Upper lobe of right lung (tissue), 1 donor: ENCODE measurements at places on chromosomes 13 and 19. TPM values are rescaled to one million over a fixed set of nuclear protein-coding genes. Genes with fewer than 3 reads are reported as not detected.

- DNase-seq, result no peak
Observed at GRCh38 chr19:7918615-7919421, 1.3 kb upstream of the SNAPC2 start.

DNA sequence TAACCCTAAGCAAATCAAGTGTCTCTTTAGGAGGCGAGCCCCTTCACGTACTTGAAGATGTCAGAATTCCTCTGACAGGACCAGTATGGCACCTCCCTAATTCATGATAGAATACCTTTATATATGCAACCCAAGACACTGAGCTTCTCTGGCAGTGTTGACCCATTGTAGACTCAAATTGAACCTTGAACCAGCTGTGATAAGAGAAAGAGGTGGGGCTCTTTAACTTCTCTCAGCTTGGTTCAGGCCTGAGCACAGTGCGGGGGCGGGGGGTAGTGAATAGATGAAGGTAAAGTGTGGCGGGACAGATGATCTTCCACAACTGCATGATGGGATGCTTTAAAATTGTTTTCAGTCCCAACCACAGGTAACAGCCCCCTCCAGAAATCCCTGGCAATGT lies 12.1 kb downstream of the MBNL2 start:
- no peak for DNase-seq

DNA sequence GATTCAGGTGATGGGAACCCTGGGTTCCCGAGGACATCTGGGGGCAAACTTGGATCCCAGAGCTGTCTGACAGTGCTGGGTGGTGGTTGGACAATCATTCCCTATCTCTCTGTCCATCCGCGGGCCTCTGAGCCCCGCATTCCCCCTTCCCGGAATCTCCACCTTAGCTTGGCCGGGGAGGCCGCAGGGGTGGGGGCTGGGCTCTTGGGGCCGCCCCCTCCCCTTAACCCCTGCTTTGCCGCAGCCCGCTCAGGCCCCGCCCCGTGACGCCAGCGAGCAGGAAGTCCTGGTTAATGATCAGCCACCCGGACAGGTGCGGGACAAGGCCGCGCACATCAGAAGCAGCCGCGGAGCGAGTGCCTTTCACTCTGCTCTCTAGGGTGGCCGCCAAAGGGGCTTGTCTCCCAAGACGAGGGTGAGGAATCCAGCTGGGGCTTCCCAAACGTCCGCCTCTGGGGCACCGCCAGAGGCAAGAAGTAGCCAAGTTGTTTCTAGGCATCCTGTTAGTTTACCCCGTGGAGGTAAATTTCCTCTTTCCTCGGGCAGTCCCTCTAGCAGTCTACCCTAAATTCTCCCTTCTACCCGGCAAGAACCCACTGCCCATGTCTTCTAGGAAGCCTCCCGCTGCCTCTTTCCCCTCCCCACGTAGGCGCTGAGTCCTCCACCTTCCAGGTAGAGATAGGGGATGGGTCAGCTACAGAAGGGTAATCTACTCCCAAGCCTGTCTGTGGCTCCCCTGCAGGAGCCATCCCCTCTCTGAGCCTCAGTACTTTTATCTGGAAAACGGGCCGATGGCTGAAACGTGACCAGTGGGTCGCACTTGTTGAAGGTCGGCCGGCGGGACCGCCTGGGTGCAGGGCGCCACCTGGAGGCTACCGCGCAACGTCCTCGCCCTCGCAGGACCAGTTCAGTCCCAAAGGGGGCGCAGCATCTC lies 3.0 kb downstream of the IRF2BP1 start:
- DNase-seq, result peak; percentile 91

GRCh38 chr19:39917561-39918182 lies 16.8 kb downstream of the FCGBP start:
- DNase-seq, result peak; percentile 37

DNA sequence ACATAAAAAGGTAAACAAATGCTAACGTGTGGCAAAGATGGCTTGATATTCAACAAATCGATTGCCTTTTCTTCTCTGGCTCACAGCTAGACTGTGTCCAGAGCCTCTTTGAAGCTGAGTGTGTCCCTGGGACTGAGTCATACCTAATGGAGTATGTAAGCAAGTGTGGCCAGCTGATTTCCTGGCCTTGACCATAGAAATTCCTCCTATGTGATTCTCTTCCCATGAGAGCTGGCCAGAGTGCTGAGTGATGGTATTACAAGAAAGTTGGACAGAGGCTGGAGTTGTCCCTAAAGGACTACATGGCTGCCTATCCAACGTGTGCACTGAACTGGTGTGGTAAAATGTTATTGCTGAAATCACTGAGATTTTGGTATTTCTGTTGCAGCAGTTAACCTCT lies 320.1 kb upstream of the SLC10A2 start:
- no peak for DNase-seq

- DNase-seq, result no peak
Observed at GRCh38 chr13:51914137-51914493, 52.3 kb downstream of the CCDC70 start.

DNA sequence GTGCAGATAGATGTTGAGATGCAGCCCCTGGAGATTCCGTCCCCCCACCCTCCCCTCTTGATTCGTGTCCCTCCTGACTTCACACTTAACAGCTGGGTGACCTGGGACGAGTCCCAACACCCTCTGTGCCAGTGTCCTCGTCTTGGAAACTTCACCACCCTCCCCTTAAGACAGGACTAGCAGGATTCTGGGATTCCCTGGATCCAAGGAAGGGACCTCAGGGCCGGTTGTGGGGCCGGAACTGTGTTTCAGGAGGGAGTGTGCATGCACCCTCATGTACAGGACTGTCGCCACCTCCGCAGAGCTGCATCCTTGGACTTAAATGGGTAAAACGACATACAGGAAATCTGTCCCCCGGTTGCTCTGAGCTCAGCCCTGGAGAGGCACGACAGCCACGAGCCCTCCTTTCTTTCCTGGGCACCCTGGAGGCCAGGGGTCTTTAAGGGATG lies 990 bp downstream of the MYO9B start:
- DNase-seq, result no peak

Gene TEX26
- not detected for total RNA-seq

Gene SEMA6B
- 20.3 TPM for total RNA-seq

DNA sequence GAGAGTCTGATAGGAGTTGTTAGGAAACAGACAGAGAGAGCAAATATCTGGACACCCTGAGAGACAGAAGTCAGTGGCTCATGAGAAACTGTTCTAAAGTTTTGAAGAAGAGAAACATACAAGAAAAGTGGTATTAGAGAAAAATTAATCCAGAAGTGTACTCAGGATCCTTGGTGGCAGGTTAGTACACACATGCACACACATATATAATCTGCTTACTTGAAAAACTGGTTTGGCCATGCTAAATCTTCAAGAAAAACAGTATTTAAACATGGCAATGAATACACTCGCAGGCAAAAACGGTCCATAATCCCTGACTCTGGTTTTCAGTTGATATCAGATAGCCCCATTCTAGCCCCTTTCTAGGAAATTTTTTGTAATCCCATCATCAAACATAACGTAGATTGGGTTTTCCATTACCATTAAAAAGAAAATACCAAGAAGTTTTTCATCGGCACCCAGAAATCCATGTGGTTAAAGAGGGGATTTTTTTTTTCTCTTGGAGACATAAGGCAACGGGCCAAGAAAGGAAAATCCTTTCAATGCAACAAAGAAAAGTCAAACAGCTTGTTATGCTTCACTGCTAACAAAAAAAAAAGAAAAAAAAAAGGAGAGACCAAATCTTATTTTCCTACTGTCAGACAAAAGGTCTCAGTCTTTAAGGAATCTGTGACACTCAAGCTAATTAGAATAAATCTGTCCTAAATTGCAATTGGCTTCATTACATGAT lies 178.0 kb upstream of the MIR17HG start:
- DNase-seq, result no peak

GRCh38 chr13:111476197-111476596 lies 155.8 kb downstream of the TEX29 start:
- no peak for DNase-seq

Gene CLEC11A
- 13.3 TPM for total RNA-seq

- DNase-seq, result no peak
Observed at GRCh38 chr19:47769534-47769933, 9.0 kb upstream of the SELENOW start.

DNA sequence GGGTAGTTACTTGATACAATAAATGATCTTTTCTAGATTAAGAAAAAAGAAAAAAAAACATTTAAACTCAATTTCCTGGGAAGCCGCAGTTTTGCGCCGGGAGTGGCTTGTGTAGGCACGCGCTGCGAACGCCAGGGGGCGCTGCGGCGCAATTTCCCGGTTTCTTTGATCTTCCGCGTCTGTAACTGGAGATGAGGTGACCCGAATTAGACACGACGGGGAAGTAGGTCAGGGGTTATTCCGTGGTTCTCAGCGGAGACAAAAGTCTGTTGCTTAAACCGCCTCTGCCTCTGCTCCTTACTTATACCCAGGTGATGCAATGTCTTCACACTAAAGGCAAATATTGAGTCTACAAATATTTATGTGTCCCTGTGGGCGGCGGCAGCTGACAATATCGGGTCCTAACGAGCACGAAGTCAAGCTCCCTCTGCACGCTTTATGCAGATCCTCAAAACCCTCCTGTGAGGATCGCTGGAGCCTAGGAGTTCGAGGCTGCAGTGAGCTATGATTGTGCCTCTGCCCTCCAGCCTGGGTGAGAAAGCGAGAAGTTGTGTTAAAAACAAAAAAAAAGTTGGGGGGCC lies 15.2 kb downstream of the STXBP2 start:
- DNase-seq, result peak; percentile 93

DNA sequence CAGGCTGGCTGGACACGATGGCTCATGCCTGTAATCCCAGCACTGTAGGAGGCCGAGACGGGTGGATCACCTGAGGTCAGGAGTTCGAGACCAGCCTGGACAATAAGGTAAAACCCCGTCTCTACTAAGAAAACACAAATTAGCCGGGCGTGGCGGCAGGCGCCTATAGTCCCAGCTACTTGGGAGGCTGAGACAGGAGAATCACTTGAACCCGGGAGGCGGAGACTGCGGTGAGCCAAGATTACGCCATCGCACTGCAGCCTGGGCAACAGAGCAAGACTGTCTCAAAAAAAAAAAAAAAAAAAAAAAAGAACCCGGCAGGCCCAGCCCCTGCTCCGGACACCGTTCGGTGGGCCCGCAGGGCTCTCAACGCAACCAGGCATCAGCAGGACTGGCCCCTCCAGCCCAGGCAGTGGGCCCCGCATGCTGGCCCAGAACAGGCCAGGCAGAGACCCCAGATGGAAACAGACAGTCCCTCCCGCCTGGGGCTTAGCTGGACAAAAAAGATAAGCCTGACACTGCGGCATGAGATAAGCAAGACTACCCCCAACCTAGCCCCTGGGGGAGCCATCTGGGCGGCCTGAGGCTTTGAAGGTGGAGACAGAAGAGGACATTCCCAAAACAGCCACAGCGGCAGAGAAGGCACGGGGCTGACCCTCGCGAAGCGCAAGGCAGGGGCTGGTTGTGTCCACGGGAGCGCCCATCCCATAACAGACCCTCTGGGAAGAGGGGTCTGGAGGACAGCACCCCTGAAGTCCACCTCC lies 11.6 kb downstream of the REXO1 start:
- no peak for DNase-seq

Gene CNFN
- 0.87 TPM for total RNA-seq

Gene ZSCAN1
- not detected for total RNA-seq

GRCh38 chr13:84077271-84077670 lies 195.0 kb upstream of the SLITRK1 start:
- DNase-seq, result no peak

Gene CD79A
- 1.4 TPM for total RNA-seq

DNA sequence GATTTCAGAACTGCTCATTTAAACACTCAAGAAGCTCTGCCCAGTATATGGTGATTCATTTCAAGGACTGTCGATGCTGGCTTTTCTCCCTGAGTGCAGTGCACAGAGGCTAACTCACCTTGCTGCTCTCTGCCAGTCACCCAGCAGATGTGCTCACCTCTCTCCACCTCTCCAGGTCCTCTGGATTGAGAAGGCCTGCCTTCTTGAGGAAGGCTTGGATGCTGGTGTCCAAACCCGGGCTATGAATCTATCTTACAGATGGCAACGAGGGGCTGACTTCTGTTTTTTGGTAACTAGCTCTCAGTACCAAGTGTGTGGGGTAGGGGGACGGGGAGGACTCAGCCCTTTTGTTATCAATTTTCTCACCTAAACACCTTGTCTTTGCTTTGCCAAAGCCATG lies 47.6 kb downstream of the TEX29 start:
- no peak for DNase-seq
